ENCODE measurements at places on chromosomes 13 and 19.

GRCh38 chr19:30810726-30811125 lies 438.5 kb downstream of the ZNF536 start:
- no peak for DNase-seq

DNA sequence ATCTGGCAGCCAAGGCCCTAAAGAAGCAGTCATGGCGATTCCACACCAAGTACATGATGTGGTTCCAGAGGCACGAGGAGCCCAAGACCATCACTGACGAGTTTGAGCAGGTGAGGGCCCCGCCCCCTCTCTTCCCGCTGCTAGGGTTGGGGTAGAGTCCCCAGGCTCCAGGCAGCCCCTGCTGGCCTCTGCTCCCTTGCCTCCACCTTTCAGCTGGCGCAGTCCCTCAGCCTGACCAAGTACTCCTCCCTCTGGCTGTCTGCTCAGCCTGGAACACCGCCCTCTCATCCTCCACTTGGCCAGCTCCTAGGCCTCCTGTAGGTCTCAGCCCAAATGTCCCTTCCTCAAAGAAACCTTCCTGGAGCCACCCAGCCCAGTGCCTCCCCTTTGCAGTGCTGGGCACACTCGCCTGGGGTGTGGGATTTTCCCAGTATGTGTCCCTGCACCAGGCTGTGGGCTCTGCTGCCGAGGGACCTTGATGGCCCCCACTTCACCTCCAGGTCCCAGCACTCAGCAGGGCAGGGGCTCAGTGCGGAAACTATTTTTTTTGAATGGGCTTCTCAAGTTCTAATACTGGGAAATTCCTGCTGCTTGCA lies 5.7 kb downstream of the LENG1 start:
- no peak for DNase-seq

- no peak for DNase-seq
Measured at GRCh38 chr19:52296773-52297600, at the start of gene ZNF480. Gene ZNF480, plus strand, starts transcription at chr19:52297169. Its CDS starts 3,244 bp downstream, at chr19:52300413.

- no peak for DNase-seq
Measured at GRCh38 chr19:4567584-4568071, 8.1 kb upstream of the SEMA6B start.

DNA sequence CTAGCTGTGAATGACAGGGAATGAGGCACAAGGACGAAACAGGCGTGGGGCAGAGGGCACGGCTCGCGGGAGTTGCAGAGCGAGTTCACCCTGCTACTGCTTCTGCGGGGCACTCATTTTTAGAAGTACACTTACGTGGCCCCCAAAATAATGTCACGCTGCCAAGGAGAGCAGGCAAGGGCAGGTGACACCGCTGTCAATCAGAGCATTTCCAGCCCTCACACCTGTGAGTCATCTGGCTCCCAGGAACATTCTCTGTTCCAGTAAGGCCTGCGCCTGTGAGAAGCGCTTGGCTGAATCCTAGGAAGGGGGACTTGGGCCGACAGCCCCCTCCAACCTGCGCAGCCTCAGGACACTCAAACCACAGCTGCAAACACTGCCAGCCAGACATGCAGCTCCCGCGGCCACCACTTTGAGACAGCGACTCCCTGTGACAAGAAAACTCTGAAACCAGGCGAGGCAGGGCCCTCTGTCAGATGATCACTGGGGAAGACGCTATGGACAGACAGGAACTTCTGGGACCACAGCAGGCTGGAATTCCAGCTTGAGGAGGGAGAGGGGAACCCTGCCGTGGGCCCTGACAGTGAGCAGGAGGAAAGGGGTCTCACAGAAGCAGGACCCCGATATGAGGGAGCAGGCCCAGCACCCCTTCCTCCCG lies 12.7 kb downstream of the DOT1L start:
- no peak for DNase-seq

- DNase-seq: no peak
Measured at GRCh38 chr19:29085630-29086029, 127.3 kb downstream of the UQCRFS1 start.

DNA sequence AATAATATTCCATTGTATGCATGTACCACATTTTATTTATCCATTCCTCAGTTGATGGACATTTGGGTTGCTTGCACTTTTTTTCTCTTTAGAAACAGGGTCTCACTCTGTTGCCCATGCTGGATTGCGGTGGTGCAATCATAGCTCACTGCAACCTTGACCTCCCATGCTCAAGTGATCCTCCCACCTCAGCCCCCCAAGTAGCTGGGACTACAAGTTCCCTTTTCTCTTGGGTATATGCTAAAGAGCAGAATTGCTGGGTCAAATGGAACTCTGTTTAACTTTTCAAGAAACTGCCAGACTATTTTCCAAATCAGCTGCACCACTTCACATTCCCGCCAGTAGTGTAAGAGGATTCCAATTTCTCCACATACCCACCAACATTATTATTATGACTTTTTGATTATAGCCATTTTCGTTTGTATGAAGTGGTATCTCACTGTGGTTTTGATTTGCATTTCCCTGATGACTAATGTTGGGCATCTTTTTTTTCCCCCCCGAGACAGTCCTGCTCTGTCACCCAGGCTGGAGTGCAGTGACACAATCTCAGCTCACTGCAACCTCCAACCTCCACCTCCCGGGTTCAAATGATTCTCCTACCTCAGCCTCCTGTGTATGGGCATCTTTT lies 7.6 kb upstream of the IPO5 start:
- no peak for DNase-seq

DNA sequence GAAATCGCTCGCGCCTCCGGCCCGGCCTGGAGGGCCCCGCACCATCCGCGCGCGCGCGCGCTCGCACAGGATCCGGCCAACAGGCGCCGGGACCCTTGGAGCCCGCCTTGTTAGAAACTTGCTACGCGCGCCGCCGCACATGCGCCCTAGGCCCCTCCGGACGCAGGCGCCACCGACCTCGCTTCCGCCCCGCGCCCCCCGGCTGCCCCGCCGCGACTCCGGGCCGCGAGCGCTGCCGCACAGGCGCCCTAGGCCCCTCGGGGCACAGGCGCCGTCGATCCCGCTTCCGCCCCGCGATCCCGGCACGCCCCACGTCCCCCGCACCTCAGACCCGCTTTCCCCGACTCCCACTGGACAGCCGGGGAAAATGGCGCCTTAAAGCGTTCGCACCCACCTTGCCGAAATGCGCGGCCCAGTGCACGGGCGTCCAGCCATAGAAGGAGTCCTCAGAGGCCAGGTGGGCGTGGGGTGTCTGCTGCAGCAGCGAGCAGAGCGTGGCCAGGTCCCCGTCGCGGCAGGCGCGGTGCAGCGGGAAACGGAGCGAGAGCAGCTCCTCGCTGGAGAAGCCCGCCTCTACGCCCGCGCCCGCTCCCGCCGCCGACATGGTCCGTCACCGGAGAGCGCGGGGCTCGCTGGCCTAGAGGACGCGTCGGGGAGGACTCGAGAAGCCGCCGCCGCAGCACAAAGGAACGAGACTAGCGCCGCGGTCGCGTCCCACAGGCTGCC lies 375 bp downstream of the ANKRD10 start:
- DNase-seq: no peak

DNA sequence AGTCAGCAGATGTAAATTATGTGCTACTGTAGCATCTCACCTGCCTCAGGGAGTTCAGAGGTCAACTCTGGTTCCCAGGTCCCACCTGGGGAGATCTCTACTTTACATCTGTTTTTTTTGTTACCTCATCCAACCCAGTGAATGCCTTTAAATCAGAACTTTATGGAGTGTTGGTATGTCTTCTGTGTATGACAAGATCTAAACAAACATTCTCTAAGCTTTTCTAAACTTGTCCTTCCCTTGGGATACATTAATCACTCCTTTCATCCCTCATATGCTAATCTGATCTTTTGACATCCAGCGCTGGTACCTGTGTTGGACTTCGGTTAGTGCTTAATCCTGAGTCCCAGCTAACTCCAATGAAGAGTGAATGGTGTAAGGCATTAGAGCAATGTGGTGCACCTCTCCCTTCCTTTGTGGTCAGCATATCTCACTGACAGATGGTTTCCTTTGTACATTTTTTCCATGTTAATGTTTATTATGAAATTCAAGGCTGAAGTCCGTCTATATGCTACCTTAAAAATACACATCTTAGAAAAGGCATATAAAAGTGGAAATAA lies 213.4 kb downstream of the ABCC4 start:
- DNase-seq: no peak

- DNase-seq: no peak
Measured at GRCh38 chr19:39997638-39998216, 867 bp downstream of the ZNF546 start.

DNA sequence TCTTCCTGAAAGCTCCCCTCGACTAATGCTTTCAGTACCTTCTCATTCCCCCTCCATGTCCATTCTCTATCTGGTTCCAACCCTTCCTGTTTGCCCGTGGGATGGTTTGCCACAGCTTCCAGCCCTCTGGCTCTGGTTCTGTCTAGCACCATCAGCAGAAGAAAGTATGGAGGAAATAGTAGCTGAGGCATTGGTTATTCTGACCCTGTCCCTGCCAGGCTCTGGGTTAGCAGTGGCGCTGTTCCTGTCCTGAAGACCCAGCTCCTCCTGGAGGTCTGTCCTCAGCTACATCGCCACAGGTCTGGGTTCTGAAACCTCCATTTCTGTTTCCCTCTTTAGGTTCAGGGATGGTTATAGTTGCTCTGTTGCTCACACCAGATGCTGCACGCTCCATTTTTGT lies 604.6 kb upstream of the GPC6 start:
- no peak for DNase-seq

GRCh38 chr13:42777467-42777866 lies 3.9 kb upstream of the FAM216B start:
- no peak for DNase-seq

GRCh38 chr19:17149393-17150135 lies 65.6 kb upstream of the USE1 start:
- DNase-seq: no peak

DNA sequence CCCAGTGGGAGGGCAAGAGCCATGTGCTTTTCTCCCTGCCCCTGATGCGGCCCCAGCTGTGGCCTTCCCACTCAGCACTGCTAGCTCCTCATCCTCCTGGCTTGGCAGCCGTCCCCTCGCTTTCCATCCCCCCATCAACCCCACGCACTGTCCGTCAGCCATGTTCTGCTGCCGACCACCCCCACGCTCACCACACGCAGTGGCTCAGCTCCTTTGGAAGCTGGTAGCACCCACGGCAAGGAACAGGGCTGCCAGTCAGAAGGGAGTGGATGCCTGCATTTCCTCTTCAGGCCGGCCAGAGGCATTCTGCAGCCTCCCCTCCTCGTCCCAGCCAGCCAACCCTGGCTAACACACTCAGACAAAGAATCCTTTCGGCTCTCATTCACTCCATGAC lies 6.3 kb downstream of the CALM3 start:
- no peak for DNase-seq

DNA sequence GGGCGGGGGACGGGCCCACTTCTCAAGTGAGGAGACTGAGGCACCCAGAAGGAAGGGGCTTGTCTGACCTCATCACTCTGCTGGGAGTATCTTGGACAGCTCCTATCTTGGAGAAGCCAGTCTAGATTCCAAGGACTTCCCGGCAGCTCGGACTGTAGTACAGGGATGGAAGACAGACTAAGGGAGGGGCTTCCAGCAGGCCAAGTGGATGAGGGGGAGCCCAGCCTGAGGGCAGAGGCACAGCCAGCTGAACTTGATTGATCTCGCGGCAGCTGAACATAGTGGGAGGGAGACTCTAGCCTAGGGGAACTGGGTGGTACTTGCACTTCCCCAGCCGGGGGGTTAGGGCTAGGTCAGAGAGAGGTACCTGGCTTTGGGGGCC lies 711 bp downstream of the CILP2 start:
- DNase-seq: no peak

DNA sequence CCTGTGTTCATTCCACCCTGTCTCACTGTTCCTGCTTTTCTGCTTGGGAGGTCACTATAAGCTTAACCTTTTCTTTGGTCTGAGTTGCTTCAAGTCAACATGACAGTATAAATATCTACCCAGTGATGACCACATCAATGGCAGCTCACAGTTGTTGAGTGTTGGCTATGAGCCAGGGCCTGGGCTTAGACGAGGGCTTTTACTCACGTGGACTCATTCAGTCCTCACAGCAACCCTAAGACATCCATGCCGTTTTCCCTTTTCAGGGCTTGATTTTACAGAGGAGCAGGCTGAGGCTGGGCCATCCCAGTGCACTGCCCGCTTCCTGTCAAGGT lies 10.2 kb upstream of the CCDC97 start:
- DNase-seq: no peak

GRCh38 chr13:113802090-113802531 lies 43.1 kb downstream of the TMEM255B start:
- DNase-seq: no peak

DNA sequence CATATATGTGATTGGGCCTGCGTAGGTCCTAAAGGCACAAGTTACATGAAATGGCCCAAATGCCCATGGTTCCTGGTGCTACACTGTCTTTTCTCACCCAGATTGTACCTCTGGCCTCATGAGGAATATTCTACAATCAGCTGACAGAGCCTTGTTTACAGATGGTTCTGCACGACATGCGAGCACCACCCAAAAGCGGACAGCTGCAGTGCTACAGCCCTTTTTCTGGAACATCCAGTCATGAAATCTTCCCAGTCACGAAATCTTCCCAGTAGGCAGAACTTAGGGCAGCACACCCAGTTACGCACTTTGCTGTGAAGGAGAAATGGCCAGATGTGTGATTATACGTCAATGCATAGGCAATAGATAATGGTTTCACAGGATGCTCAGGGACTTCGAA lies 7.7 kb upstream of the ELF1 start:
- DNase-seq: no peak

- no peak for DNase-seq
Measured at GRCh38 chr19:10316229-10317044, 622 bp upstream of the FDX2 start.

All from SIG-M5 (cell line).